ENCODE measurements at places on chromosomes 12 and 14.

- no peak for DNase-seq
These were observed 908.1 kb upstream of the TMEM132C start for GRCh38 chr12:127358888-127359287.

DNA sequence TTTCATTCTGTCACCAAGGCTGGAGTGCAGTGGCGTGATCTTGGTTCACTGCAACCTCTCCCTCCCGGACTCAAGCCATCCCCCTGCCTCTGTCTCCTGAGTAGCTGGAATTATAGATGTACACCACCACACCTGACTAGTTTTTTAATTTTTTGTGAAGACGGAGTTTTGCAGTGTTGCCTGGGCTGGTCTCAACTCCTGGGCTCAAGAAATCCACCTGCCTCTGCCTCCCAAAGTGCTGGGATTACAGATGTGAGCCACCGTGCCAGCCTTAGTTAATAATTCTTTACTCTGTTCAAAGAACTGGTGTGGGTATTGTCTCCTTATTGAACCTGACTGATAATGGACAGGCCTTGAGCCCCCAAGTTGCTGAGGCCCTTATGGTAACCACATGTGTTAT lies 10.4 kb upstream of the KRT7 start:
- DNase-seq = no peak

- no peak for DNase-seq
These were observed 47.3 kb downstream of the PTPN11 start for GRCh38 chr12:112466011-112466422.

- DNase-seq = no peak
These were observed 87.0 kb upstream of the VRK1 start for GRCh38 chr14:96710060-96710666.

- DNase-seq = no peak
These were observed 13.1 kb downstream of the APPL2 start for GRCh38 chr12:105222726-105223351.

GRCh38 chr12:19398376-19399363 lies 40.6 kb upstream of the AEBP2 start:
- DNase-seq = no peak

GRCh38 chr14:22314183-22314820 lies 274.7 kb downstream of the DAD1 start:
- no peak for DNase-seq

- peak; percentile 80 for DNase-seq
These were observed 34.6 kb downstream of the LTBP2 start for GRCh38 chr14:74577247-74577947.

- no peak for DNase-seq
These were observed 156.6 kb upstream of the BTG1 start for GRCh38 chr12:92302041-92302829.

- no peak for DNase-seq
These were observed 40.1 kb downstream of the VDR start for GRCh38 chr12:47864646-47865235.

DNA sequence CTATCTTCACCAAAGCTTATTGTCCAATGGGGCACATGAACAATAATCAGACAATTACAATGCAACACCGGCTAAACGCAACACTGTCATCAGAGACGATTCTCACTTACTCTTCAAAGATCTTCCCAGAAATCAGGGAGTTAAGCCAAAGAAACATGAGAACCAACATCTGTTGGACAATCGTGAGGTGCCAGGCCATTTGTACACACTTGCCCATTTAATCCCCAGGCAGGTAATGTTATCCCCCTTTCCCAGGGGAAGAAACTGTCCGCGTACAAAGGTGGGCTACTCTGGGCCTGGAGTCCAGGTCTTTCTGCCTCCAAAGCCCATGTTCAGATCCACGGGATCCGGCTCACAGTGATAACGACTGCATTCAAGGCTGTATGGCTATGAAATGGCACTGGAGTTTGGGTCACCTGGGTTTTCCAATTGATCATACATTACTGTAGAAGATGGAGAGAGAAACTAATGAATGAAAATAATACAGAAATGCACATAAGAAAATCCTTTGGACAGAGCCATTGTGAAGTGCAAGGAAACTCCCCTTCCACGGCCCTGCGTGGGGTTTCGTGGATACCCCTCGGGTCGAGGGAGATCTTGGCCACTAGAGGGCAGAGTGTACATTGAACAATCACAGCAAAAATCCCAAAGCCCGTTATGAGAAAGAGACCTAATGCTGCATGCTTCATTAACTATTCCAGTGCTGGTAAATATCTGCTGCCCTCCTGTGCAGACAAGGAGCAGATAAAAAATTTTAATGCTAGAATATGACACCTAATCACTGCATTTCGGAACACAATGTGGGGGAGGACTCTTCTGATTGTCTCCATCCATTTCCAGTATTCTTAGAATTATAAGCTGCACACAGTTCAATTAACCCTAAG lies 111.4 kb downstream of the EGLN3 start:
- peak; percentile 66 for DNase-seq

DNA sequence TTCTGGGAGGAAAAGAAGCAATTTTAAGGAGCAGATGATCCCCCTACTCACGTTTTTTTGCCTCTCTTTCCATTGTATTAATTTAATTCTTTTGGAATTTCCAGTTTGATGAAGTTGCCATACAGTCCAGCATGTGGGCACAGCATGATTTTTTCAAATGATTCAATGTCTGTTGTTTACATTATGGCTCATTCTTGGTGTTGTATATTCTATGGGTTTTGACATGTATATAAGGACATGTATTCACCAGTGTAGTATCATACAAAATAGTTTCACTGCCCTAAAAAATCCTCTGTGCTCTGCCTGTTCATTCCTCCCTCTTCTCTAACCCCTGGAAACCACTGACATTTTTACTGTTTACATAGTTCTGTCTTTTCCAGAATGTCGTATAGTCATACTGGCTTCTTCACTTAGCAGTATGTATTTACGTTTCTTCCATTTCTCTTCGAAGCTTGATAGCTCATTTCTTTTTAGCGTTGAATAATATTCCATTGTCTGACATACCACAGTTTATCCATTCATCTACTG lies 13.3 kb upstream of the KLHDC2 start:
- no peak for DNase-seq

GRCh38 chr12:68340404-68341270 lies 8.5 kb upstream of the MDM1 start:
- no peak for DNase-seq

- no peak for DNase-seq
These were observed 2.3 kb downstream of the DGKA start for GRCh38 chr12:55933169-55933798.

GRCh38 chr14:68794851-68795596 lies 2.2 kb upstream of the ZFP36L1 start:
- peak; percentile 69 for DNase-seq

DNA sequence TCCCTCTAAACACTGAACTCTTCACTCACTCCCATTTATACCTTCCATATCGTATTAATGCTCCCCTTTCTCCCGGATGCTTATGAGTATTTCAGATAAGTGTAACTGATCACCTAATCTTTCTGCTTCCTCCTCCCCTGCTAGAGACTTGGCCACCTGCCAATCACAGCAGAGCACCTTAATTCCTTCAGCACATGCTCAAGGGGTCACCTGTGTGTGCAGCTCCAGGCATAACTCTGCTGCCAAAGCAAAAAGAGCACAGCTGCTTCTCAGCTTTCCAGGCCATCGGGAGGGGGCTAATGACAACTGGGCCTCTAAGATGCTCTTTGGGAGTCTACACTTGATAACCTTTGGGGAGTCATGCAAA lies 106.9 kb upstream of the DYRK2 start:
- no peak for DNase-seq

DNA sequence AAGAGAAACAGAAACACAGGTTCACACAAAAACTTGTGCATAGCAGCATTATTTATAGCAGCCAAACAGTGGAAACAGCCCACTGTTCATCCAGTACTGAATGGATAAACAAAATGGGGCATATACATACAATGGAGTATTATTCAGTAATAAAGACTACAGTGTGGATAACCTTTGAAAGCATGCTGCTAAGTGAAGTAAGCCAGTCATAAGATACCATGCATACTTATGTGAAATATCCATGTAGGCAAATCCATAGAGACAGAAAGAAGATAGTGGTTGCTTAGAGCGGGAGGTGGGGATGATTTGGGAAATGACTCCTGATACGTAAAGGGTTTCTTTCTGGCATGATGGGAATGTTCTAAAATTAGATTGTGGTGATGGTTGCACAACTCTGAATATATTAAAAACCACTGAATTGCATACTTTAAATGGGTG lies 99.4 kb downstream of the CRADD start:
- no peak for DNase-seq

DNA sequence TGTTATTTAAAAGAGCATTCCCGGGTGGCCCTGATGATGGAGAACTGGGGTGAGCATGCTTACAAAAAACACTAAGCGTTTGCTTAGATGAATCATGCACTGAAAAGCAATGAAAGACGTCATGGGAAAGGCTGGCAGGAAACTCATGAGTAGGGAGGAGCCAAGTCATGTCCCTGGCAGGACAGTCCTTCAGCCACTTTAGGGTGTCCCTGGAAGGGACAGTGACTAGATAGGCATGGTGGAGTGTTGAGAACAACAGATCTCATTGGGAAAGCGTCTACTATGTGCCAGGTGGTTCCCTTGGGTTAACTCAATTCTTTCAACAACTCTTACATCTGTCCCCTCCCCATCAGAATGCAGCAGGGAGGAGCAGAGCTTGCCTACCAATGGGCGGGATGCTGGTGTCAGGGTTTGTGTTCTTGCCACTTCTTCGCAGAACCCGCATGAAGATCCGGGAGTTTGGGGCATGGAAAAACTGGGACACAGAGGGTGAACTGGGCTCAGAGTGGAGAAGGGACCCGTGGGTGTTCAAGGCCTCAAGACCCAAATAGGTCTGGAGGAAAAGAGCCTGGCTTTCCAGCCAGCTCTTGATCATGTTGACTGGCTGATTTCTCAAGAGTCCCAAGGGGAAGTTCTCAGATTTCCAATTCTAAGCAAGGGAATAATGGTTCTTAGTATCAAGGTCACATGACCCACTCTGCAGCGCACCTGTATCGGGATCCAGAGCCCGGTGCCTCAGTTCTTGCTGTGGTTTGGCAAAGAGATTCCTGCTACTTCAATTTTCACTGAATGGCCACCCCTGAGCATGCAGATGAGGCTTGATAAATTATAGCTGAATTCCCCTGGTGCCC lies 653.9 kb upstream of the TBX3 start:
- peak; percentile 87 for DNase-seq

- DNase-seq = no peak
These were observed 6.1 kb downstream of the TCP11L2 start for GRCh38 chr12:106308611-106309010.
